ENCODE measurements at places on chromosomes 11 and 22.

- no peak for DNase-seq
Measured at GRCh38 chr22:39214383-39215069, 30.3 kb downstream of the PDGFB start.

- DNase-seq, result peak; percentile 89
Measured at GRCh38 chr22:31676700-31677099, 14.7 kb upstream of the PISD start.

GRCh38 chr11:94694309-94695060, 73.7 kb upstream of the AMOTL1 start:
- DNase-seq, result no peak

DNA sequence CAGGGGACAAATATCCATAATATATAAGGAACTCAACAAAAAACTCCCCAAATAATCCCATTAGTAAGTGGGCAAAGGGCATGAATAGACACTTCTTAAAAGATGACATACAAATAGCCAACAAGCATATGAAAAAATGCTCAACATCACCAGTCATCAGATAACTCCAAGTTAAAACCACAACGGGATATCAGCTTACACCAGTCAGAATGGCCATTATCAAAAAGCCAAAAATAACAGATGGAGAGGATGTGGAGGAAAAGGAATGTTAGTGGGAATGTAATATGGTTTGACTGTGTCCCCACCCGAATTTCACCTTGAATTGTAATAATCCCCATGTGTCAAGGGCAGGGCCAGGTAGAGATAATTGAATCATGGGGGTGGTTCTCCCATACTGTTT, 350.1 kb downstream of the GUCY1A2 start:
- no peak for DNase-seq

DNA sequence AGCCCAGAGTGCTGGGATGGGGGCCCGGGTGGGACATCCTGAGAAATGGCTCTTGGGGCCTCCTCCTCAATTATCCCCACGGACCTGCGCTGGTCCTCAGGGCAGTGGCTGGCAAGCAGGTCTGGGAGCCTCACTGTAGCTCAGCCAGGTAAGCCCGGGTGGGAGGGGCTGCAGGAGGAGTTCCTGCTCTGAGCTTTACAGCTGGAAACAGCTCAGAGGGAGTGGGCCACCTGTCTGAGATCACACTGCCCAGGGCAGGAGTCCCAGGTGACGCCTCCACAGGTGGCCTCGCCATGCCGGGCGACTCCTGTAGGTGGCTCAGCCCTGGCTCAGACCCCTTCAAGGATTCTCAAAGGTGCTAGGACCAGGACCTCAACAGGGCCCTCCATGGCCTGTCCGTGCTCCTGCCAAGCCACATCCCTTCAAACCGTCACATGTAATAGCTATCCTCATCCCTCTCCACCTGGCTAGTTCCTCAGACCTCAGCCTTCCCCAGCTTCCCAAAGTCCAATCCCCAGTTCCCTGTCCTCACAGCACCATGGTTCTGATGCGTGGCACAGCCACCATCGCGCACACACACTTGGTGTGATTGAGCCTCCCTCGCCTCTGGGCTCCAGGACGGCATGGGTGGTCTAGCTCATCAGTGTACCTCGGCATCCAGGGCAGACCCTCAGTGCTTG, 3.6 kb upstream of the TSSK2 start:
- DNase-seq, result no peak

DNA sequence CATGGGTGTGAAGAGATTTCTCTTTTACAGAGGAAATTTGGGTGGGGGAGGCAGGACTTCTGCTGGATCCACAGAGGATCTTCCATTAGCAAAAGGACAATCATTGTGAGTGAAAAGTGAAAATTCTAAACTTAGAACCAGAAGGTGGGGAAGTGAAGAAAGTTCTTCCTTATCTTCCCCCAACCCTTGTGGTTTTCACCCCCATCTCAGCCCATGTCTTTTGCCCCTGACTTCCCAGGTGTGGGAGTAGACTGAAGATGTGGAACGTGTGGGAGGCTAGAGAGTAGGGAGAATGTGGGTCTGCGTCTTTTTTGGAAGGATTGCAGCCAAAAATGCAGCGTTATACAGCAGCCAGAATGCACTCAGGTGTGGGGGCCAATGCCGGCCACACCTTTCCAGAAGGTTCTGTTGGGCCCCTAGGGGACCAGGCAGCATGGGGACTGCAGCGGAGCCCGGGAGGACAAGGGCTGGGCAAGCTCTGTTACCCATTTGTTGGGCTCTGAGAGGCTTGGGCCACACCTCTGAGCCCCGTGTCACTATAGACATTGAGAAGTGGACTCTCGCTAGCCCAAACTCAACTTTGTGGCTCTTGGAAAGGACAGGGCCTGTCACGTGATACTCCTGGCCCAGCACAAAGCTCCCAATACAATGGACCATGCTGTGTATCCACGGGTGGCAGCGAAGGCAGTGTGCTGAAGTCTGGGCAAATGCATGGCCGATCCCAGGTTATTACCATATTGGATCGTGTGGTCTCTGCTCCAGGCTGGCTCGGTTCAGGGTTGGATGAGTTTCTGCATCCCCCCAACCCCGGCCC, 32.8 kb upstream of the LINC01488 start:
- DNase-seq, result no peak

DNA sequence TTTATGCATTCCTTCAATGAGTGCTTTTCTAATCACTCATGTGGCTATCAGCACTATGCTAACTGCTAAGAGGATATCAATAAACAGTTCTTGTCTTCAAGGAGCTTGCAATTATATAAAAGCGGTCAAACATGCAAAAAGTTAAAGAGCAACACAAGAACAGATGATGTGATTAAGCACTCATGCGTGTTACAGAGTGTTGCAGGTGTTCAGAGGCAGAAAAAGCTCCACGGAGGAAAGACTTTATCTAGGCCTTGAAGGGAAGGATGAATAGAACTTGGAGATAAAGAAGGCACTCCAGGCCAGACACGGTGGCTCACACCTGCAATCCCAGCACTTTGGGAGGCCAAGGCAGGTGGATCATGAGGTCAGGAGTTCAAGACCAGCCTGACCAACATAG, 13.6 kb downstream of the CD3E start:
- no peak for DNase-seq

DNA sequence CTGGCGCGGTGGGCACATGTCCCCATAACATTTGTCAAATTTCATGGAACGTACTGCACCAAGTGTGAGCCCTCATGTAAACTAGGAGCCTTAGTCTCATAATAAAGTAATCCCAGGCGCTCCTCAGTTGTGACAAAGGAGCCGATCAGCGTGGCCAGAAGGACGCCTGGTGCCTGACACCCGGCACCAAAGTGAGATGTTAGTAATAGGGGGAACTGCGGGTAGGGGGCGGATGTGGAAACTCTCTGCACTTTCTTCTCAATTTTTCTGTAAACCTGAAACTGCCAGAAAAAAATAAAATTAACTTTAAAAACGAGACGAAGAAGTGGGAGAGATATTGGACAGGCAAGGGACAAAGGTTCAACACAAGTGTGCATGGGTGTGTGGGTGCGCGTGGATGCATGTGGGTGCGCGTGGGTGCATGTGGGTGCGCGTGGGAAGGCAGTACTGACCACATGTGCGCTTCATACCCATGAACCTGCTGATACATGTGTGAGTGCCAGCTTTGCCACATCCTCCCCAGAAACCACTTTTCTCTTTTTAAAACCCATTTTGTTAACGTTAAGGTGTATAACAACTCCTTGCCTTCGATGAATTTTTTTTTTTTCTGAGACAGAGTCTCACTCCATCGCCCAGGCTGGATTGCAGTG, 55.4 kb upstream of the LINC01488 start:
- no peak for DNase-seq

DNA sequence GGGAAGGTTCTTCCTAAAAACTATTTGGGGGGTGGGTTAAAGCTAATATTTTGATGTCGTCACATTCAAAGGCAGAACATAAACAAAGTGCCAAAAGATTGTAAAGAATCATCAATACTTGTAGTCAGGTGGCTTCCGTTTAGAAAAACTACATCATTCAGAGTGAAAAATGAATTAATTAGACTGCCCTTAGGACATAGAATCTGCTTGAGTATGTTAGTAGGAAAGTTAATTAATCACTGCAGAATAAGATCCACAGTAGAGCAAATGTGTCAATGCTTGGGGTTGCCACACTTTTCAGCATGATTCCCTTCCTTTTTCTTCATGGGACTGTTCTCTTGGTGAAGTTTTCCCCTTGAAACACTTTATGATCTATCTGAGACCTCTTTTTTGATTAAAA, 166.8 kb upstream of the MTNR1B start:
- no peak for DNase-seq
